ENCODE measurements at places on chromosomes 6 and 20.

DNA sequence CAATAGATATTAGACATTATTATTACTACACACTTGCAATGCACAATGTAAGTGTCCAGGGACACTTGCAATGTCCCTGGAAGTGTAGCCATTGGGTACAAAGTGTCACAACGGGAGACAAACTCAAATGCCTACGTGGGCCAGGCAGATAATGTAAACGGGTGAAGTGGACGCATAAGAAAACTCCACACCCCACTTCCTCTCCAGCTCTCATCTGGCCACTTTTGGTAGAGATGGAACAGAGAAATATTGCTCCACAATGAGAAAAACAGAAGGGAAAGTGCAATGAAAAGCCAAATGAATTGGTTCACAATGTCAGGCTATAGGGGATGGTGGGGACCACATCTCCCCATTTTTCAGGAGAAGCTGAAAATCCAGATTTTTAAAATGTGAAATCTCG is 9.4 kb downstream of the SULF2 start:
- DNase-seq = no peak

DNA sequence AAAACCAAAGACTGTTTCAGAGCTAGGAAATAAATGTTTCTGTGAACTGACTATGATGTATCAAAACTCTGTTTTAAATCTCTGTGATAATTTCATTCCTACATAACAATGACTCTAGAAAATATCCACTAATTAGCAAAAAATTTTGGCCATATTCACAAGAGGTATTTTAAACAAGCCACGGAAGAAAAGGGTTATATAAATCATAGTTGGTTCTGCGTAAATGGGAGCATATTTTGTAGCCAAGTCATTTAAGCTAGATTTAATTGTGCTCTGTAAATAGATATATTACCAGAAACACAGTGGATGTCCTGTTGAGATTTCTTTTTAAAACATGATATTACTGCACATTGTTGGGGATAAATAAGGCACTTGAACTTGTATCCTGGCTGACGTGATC is 416.5 kb upstream of the PLCB4 start:
- DNase-seq = no peak

DNA sequence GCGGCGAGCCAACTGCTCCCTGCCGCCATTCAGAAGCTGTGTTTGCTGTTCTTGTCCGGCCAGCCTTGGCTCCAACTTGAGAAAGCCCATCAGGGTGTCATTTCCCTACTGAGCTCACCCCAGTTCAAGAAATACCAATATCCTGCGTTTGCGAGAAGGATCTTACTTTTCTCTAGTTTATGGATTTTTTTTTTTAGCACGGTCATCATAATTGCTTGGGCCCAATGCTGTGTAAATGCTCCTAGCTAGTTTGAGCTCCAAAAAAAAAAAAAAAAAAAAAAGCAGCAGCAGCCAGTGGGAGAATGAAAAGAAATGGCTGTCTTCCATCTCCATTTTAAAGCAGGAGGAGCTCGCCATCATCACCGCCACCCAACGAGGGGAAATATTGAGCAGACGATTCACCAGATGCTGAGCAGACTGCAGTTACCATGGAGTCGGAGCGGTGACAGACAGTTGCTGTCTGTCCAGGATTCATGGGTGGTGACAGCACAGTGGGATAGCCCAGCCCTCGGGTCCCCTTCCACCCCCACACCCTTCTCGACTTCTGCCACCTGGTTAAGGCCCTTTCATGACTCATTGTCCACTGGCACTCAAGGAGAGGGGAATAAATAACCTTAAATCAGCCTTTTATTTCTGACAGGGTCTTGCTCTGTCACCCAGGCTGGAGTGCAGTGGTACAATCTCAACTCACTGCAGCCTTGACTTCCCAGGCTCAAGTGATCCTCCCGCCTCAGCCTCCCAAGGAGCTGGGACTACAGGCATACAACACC is 132.4 kb upstream of the SNX9 start:
- DNase-seq = no peak

DNA sequence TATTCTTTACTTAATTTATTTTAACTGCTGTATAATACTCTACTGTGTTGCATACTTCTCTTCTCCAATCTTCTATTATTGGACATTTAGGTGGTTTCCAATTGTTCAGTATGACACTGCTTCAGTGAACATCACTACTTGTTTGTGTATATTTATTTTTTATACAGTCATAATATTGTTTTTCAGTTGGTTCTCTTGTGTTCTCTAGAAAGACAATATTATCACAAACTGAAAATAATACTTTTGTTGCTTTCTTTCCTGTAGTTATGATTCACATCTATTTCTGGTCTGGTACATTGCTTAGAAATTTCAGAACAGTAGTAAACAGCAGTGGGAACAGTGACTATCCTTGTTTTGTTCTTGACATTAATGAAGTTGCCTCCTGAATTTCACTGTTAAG is 62.8 kb upstream of the GTSF1L start:
- peak; percentile 38 for DNase-seq

DNA sequence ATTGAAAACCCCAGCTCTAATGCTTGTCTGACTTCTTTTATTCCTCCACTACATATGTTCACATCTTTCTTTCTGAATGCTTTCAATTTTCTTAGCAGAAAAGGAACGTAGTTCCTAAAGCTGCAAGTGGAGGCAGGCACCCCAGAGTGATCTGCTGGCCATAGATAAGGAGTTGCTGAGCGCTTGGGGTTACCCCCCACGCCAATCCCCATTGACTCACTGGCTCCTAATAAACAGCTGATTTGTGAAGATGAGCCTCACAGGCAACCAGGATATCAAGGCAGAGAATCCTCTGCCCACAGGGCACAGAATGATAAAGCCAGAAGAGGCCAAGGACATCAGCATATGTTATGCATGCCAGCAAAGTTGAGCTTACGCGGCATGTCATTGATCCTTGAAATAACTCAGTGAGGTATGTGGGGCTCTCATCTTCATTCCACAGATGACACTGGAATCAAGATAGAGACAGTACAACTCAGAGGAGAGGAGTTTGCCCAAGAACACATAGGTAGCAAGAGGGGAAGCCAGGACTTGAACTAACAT is 129.1 kb upstream of the PTPRT start:
- no peak for DNase-seq

- peak; percentile 93 for DNase-seq
Observed at GRCh38 chr20:63698739-63699465, 2.5 kb downstream of the TNFRSF6B start.

GRCh38 chr20:62254021-62254724 is 15.9 kb downstream of the OSBPL2 start:
- no peak for DNase-seq

- DNase-seq = no peak
Observed at GRCh38 chr6:11460837-11461661, 76.5 kb upstream of the TMEM170B start.

- peak; percentile 63 for DNase-seq
Observed at GRCh38 chr6:84645000-84645399, 119.4 kb downstream of the TBX18 start.

DNA sequence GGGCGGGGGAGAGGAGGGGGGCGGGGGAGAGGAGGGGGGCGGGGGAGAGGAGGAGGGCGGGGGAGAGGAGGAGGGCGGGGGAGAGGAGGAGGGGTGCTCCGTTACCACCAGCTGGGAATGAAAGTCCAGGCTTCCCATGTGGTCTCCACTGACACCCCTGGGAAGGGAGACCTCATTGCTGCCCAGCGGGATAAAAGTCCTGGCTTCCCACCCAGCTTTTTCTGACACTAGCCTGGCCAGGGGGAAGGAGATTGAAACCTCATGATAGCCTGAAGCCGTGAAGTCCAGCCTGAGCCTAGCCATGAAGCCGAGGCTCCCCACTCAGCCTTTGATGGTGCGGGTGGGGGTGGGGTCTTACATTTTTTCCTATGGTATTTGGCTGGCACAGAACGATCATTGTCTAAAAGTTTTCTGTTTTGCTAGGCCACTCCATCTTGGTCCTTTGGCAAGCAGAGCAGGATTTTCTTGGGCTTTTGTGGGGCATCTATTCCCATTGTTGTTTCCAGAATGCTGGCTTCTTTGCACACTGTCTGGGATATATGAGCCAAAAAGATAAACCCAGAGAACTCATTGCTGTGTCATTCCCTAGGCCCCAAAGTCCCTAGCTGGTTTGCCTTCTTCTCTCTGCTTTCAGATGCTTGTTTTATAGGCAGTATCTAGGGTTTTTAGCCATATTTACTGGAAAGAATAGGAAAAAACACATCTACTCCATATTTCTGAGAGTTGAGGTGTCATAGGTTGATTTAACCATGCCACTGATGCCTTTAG is 67.9 kb upstream of the RNF24 start:
- DNase-seq = no peak

DNA sequence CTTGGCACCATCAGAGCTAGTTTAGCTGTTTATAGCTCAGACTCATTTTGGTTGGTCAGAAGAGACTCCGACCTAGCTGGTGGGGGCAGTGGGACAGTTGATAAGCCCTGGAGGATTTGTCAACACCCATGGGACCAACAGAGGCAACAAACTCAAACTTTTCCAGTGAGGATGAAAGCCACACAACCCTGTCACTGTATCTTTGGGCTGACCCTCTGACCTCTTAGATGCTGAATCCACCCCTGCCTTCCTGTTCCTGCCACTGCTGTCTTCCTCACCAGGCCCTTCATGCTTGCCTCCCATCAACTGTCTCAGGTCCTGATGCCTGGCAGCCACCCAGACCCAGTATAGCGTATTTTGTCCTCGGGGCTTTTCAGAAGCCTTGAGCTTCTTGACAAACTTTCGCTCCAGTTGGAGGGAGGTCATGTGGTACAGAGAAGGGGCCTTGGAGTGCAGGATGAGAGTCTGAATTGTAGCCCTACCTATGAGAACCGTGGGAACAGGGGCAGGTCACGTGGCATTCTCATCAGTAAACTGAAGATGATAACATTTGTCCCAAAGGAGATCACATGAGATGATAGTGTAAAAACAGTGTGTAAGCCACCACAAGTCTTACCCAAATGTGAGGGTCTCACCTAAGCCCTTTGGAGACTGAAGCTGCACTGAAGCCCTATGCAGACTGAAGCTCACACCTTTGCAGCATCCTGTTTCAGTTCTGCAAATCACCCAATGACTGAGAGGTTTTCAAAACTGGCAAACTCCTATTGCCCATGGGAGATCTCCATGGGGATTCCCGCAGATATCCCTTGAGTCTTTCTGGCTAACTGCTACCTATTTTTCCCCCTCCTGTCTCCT is 72.0 kb upstream of the F13A1 start:
- DNase-seq = no peak

- DNase-seq = no peak
Observed at GRCh38 chr20:59314997-59315396, 14.6 kb downstream of the EDN3 start.

DNA sequence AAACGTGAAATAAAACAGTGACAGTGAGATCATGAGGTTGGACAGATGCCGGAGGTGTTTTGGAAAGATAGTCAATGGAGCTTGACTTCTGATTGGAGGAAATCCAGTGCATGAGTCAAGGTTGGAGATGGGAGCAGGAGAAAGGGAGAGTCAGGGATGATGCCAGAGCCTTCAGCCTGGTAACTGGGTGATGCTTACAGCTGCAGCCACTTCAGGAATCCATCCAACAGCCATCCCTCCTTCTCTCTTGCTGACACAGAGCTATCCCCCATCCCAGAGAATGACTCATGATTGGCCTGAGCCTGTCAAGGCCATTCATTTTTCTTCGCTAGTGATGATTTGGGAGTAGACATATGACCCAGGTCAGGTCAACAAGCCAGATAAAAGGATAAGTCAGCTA is 112.8 kb downstream of the SAMD5 start:
- DNase-seq = peak; percentile 70

GRCh38 chr6:87700397-87701343 is 1.4 kb downstream of the AKIRIN2 start:
- DNase-seq = peak; percentile 86

Data from LHCN-M2 (cell line).